Adipose tissue (tissue), 3 donors: ENCODE measurements at places on chromosomes 6 and 20. TPM values are rescaled to one million over a fixed set of nuclear protein-coding genes. Genes with fewer than 3 reads are reported as not detected.

CHMP4B gene
- polyA plus RNA-seq = 50.9 TPM

TREM1 gene
- 0.22 TPM for polyA plus RNA-seq

PROCR gene
- 16.1 TPM for polyA plus RNA-seq

ACTL10 gene
- polyA plus RNA-seq = 3.4 TPM

CD109 gene
- 0.24 TPM for polyA plus RNA-seq

LAMP5 gene
- not detected for polyA plus RNA-seq

NNAT gene
- 4.0 TPM for polyA plus RNA-seq

PNPLA1 gene
- polyA plus RNA-seq = 0.02 TPM

TRIM31 gene
- 1.2 TPM for polyA plus RNA-seq

IL17A gene
- polyA plus RNA-seq = not detected

TULP4 gene
- 2.5 TPM for polyA plus RNA-seq

AIF1 gene
- 7.9 TPM for polyA plus RNA-seq

PI16 gene
- polyA plus RNA-seq = 0.56 TPM

HLA-B gene
- 379 TPM for polyA plus RNA-seq

MOXD1 gene
- polyA plus RNA-seq = 1.3 TPM
